Muscle of arm (tissue), 14 donors: ENCODE measurements at places on chromosomes 7 and 10.

DNA sequence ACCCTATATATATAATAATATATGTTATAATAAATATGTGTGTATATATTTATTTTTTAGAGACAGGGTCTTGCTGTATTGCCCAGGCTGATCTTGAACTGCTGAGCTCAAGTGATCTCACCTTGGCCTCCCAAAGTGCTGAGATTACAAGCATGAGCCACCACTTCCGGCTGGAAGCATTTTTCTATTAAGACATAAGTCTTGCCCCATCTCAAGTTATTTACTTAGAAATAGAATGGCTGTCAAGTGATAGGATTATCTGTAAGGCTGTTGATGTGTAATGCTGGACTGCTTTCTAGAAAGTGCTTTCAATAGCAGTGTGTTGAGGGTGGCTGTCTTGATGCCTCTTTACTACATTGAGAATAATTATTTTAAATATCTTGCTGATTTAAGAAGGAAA is 65.2 kb downstream of the ZMYND11 start:
- no peak for DNase-seq

GRCh38 chr7:106484562-106484961 is 176.4 kb downstream of the CCDC71L start:
- DNase-seq: no peak

DNA sequence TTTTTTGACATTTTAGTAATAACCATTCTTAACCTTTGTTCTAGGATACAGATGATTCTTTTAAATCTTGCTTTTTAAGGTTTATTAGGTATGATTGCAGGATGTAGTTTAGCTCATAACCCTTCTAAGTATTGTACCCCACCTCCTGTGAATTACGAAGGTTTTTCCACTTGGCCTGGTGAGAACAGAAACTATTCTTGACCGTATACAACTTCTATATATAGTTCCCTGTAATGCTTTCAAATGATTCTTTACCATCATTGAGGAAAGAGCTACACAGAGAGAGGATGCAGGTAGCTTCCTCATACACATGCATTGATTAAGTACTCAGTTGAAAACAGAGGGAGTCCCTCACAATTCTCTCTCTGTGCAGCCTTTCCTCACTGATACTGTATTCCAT is 86.3 kb downstream of the PALS2 start:
- DNase-seq: no peak

DNA sequence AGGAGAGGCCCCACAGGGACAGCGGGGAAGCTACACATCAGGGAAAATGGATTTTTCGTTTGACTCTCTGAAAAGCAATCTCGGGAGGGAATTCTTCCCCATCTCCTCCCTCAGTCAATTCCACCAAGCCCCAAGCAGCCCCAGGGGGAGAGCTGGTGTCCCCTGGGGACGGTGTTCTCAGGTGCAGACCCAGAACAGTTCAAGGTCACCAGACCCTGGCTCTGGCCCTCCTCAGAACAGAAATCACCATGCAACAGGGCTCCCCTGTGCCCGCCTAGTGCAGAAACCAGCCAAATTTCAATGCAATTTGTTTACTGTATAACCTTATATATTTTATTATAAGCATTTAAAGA is 34.1 kb downstream of the GSDME start:
- DNase-seq: no peak

- no peak for DNase-seq
Observed at GRCh38 chr7:142784096-142784495, 13.3 kb downstream of the PRSS2 start.

DNA sequence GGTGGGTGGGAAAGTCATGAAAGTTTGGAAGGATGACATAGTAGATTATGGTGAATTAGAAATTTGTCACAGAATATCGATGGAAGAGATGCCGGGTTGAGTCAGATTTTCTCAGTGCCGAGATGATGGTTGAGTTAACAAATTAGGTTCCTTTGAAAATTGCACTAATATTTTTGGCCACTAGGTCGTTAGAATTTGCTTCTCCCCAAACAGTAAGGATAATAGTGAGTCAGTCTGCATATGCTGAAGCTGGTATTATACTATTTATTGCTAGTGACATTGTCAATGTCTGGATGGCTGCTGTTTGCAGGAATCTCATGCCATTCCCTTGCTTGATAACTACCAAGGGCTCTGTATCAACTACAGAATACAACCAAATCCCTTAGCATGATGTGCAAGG is 37.7 kb upstream of the MINDY3 start:
- DNase-seq: no peak

DNA sequence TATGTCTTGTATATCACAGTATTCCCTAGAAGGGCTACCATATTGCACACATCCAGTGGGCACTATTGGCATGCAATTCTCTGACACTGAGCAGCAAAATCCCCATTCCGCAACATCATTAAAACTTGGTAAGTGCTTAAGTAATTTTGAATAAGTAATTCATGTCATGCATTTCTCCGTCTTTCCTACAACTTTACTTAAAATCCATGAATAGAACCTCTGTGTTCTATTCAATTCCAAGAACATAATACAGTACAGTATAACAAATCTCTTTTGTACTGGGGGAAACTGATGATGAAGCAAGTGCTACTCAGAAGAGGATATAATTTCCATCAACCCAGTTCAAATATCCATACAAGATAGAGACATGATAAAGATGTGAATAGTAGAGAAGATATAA is 80.9 kb upstream of the SEMA3C start:
- no peak for DNase-seq

DNA sequence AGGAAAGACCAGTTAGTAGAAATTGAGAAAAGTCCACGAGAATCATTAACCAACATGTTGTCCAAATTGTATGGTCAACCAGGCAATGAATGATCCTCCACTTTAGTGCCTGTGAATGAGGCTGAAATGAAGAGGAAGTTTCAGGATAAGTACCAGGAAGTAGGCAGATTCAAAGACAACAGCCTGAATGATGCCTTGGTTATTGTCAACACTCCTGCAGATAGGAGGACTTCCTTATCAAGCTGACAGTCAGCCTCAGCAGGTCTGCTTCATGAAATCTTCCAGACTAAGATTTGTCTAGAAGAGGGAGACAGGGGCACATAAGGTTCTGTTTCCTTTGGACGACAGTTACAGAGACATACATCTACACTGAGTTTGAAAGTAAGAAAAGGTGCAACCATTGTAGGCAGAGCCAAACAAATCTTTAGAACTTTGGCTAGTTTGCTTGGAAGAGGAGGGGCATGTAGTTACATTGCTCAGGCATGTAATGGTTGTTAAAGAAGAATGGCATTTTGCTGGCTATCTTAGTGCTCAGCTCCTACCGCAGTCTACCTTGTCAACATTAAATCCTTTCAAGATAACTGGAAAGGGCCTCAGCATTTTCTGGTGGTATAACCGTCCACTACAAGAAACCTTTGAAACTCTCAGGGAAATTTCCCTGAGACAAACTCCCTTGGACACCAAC is 81.4 kb downstream of the ABI1 start:
- DNase-seq: no peak

DNA sequence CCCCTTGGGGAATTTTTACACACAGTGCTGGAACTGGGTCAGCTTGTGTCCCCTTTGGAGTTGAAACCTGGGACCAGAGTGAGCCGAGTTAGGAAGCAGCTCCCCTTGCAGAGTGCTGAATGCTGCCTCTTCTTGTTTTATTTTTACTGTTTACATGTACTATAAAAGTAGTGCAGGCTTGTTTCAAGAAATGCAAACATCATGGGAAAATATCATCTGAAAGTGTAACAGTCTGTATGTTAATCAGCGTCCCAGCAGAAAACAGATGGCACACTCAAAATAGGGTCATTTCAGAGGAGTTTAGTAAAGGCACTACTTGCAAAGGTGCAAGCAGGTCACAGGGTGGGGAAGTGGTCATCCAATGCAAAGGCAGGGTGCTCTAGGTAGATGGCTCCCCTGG is 30.1 kb downstream of the CXCL12 start:
- no peak for DNase-seq
